ENCODE measurements at places on chromosomes 1 and 21. TPM values are rescaled to one million over a fixed set of nuclear protein-coding genes. Genes with fewer than 3 reads are reported as not detected.

WNT9A gene
- total RNA-seq, result 0.32 TPM

AADACL4 gene
- total RNA-seq, result not detected

ATP1A4 gene
- total RNA-seq, result not detected

PCP4 gene
- not detected for total RNA-seq

All from fibroblast of villous mesenchyme (primary cell).